ENCODE measurements at places on chromosomes 3 and 15. TPM values are rescaled to one million over a fixed set of nuclear protein-coding genes. Genes with fewer than 3 reads are reported as not detected.

ANKRD63 gene
- total RNA-seq: not detected

GRCh38 chr3:101988596-101988995 lies 139.3 kb downstream of the NFKBIZ start:
- no peak for DNase-seq

GRCh38 chr3:65665915-65666314 lies 372.8 kb downstream of the MAGI1 start:
- DNase-seq: no peak

- DNase-seq: no peak
Observed at GRCh38 chr3:175989161-175989560, 1130.0 kb downstream of the NAALADL2 start.

DNA sequence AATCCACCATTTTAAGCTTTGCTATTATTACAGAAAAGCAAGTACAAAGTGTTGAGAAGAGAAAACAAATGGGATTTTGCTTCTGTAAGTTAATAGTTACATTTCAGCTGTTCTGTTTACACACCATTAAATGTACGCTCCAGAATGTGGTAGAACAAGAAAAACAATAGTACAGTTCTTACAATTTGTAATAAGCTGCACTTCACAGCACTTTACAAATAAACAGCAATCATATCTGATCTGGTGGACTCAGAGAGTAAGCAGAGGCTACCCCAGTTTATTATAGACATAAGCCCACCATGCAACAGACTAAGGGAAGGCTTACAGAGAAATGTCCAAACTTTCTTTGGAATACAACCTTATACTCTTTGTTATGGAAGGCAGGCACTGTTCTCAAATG lies 126.4 kb downstream of the OXSM start:
- no peak for DNase-seq

AHSG gene
- total RNA-seq: not detected

GRCh38 chr3:193590088-193590856 lies 2.7 kb upstream of the OPA1 start:
- no peak for DNase-seq

- DNase-seq: no peak
Observed at GRCh38 chr15:69719527-69720240, 267.1 kb downstream of the RPLP1 start.

HDGFL3 gene
- total RNA-seq: 34.7 TPM
